ENCODE measurements at places on chromosomes 1 and 21. TPM values are rescaled to one million over a fixed set of nuclear protein-coding genes. Genes with fewer than 3 reads are reported as not detected.

Gene DNAJC11
- 53.3 TPM for total RNA-seq

Gene UBXN10
- total RNA-seq: 0.34 TPM

- H3K4me1 ChIP-seq: no peaks in the 10 kb centered on the region
- no peak overlapping the region for H3K4me3 ChIP-seq
- H3K27me3 ChIP-seq: no peaks in the 10 kb centered on the region
- no peak for DNase-seq
- no peak overlapping the region for H3K27ac ChIP-seq
These were observed 18.2 kb downstream of the CNTN2 start for GRCh38 chr1:205061227-205061626.

DNA sequence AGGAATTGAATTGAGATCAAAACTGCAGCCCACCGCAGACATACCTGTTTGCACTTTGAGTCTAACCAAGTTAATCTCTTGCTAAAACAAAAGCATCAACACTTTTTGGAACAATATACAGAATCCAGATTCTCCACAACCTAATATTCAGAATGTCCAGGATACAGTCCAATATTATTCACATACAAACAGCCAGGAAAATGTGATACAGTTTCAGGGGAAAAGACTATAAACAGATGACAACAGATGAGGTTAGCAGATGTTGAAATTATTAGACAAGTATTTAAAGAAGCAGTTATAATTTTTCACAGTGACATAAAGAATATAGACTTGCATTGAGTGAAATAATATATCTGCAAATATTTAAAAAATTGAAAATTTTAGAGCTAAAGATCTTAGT lies 678.1 kb upstream of the CXADR start:
- no peaks in the 10 kb centered on the region for H3K4me1 ChIP-seq
- no peaks in the 10 kb centered on the region for H3K36me3 ChIP-seq
- H3K27me3 ChIP-seq: no peaks in the 10 kb centered on the region
- H3K27ac ChIP-seq: no peak overlapping the region
- no peak overlapping the region for H3K4me3 ChIP-seq
- no peak for DNase-seq

Gene EPHB2
- 0.13 TPM for total RNA-seq

Gene TACSTD2
- 0.68 TPM for total RNA-seq

DNA sequence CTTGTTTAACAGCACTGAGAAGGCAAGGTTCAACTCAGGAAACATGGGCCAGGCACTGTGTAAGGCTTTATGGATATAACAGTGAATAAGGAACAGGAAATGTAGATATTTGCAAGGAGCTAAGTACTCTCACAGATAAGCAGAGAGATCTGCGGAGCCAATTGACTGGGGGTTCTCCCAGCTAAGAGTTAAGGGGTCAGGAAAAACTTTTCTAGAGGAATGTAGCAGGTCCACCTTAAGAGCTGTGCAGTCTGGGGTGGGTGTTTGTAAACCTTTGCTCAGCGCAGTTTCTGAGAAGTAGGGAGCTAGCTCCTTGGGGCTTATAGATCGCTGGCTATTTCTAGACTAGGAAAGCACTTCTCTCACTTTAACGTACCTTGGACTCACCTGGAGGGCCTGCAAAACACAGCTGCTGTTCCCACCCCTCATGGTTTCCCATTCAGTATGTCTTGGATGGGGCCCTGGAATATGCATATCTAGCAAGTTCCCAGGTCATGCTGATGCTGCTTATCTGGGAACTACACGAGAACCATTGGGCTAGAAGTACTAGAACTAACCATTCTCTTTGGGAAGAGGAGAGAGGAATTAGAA lies 51.7 kb downstream of the TLCD4 start:
- DNase-seq: no peak
- H3K36me3 ChIP-seq: no peaks in the 10 kb centered on the region
- peaks cover 7% of the 10 kb centered on the region for H3K27me3 ChIP-seq
- H3K27ac ChIP-seq: no peak overlapping the region

GRCh38 chr21:22889445-22889844 lies 1891.2 kb downstream of the NCAM2 start:
- no peak for DNase-seq
- H3K27me3 ChIP-seq: no peaks in the 10 kb centered on the region
- no peaks in the 10 kb centered on the region for H3K36me3 ChIP-seq
- no peaks in the 10 kb centered on the region for H3K4me1 ChIP-seq

- no peaks in the 10 kb centered on the region for H3K4me1 ChIP-seq
- no peaks in the 10 kb centered on the region for H3K27me3 ChIP-seq
- no peak for DNase-seq
- no peaks in the 10 kb centered on the region for H3K36me3 ChIP-seq
These were observed 280.0 kb downstream of the NFIA start for GRCh38 chr1:61362351-61362750.

GRCh38 chr1:225426395-225427234 lies 1.2 kb downstream of the LBR start:
- peaks cover 60% of the 10 kb centered on the region for H3K4me1 ChIP-seq
- H3K27ac ChIP-seq: peak overlapping the region; percentile 93
- H3K36me3 ChIP-seq: peaks cover 36% of the 10 kb centered on the region
